ENCODE measurements at places on chromosomes 7 and 10. TPM values are rescaled to one million over a fixed set of nuclear protein-coding genes. Genes with fewer than 3 reads are reported as not detected.

SKIDA1 gene
- 1.2 TPM for total RNA-seq

NAPEPLD gene
- total RNA-seq = 4.7 TPM

GRID2IP gene
- total RNA-seq = not detected

NPFFR1 gene
- not detected for total RNA-seq

GPR85 gene
- total RNA-seq = 0.24 TPM

NYAP1 gene
- total RNA-seq = 2.5 TPM

ZNF783 gene
- total RNA-seq = 12.1 TPM

TAS2R60 gene
- not detected for total RNA-seq

Data from glomerular endothelial cell (primary cell).